ENCODE measurements at places on chromosomes 1 and 21.

GRCh38 chr21:15928686-15929425, 199.1 kb downstream of the USP25 start:
- DNase-seq: no peak

DNA sequence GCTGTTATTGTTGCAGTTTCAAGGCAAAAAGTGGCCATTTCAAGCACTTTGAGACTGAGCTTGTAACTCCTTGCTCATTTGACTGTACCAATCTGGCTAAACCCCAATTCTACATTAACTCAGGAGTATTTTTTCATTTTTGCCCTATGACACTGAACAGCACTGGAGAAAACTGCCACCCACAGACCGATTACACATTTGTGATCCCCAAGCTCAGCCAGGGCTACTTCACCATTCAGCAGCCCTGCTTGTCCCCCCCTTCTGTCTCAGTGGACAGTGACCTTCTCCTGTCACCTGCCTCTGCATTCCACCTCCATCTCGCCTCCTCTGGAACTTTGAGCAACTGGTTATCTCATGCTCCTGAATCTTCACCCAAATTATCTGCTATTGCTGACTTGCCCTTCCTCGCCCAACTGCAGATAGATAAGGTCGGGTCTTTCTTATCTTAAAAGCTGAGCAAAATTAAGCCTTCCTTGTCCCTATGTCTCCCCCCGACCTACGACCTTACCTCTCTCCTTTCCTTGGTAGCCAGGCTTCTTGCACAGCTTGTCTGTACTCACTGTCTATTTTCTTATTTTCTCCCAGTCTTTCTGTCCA, 25.3 kb downstream of the SPATA46 start:
- no peak for DNase-seq

DNA sequence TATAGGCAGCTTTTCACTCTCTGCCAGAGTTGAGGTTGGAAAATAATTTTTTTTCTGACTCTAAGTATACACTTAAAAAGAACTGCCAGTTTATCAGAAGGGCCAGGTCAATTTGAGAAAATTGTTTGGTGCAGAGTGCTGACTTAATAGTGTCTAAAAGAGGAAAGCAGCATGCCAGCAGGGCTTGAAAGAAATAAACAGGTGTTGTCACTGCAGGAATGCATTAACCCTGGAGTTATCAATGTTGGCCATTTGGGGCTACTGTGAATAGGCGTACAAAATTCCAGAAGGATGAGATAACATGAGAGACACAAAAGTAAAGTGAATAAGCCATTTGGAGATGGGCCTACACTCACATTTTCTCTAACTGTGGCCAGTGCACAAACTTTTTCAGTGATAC, 220.6 kb upstream of the PLD5 start:
- no peak for DNase-seq

DNA sequence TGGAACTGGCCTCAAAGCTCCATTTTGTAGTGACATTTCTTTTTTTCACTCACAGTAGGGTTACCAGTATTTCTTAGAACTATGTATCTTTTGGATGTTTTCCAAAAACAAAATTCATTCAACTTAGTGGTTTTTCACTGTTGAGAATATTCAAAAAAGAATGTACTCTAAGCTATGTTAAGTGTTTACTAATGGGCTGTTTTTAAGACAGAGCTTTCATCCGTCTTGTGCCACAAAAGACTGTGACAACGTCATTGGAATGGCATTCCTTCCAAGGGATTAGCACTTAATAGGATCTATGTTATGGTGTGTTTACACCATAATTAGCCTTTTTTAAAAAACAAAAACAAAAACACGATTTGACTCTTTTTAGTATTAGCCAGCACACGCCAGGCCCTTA, 66.8 kb downstream of the TTC3 start:
- no peak for DNase-seq

GRCh38 chr1:84377480-84378095, 20.7 kb upstream of the DNASE2B start:
- DNase-seq: no peak

DNA sequence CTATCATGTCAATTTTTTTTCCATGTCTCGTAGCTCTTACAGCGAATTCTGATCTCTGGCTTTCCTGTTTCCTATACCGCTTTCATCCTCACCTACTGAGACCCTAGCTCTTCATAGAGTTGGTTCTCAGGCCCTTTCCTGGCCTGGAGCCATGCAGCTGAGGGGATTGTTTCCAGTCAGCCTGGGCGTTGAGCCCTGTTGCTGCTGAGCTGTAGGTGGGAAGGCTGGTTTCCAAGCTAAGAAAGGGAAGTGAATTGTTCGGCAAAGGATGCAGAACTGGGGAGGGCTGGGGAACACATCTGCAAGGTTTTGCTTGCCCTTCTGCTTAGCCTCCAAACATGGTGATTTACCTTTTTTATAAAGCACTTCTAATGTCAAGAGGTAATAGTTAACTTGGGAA, 41.5 kb downstream of the SPATA46 start:
- no peak for DNase-seq

- no peak for DNase-seq
Measured at GRCh38 chr1:167276969-167277368, 56.3 kb downstream of the POU2F1 start.

DNA sequence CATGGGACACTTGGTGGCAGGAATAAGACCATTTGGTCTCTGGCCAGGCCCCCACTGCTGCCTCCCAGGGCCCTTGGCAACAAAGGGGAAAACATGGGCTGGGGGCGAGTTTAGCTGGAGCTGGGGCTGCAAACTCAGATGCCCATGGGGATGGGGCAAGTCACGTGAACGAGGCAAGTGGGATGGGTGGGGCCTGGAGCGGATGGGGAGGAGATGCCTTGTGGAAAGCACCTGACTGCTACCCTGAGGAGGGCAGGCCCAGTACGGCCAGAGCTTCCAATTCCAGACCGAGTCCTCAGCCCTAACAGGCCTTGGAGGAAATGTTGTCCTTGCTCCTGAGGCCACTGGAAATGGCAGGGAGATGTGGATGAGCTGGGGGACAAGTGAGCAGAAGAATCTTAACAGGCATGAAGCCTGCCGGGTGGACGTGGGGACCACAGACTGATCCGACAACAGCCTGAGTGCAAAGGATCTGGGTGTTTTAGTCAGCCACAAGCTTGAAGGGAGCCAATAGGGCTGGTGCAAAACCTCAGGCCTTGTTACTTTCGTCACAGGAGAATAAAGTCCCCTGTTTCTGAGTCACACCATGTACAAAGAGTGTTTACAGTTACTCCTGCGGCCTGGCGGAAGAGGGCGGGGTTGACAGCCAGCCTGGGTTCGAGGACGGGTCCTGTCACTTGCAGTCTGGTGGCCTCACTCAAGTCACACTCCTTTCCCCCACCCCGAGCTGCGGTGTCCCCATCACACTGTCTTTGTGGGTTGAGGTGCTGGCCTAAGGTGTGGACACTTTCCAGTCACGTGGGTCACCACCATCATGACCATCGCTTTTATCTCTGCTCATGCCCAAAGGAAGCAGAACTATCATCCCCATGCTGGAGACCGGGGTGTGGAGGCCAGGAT, 19.1 kb downstream of the RUNX3 start:
- peak; percentile 77 for DNase-seq

DNA sequence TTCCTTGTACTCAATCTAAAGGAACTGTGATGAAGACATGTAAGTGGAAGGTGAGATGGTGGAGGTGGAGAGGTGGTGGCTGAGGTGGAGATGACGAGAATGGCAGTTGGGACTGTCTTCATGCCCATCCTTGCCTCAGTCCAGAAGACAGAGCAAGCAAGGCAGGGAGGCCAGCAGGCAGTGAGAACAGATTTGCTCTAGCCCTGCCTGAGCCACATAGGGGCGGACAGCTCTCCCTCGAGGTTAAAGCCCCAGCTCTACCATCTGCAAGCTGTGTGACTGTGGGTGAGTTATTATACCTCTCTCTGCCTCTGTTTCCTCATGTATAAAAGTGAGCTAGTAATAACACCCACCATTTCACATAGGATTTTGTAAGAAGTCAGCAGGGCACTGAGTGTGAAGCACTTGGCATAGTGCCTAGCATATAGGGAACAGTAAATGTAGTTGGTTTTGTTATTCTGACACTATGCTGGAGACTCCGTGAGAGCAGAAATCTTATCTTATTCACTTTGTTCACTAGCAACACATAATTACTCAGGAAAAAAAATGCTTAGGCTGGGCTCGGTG, 4.8 kb upstream of the FAM110D start:
- DNase-seq: no peak

DNA sequence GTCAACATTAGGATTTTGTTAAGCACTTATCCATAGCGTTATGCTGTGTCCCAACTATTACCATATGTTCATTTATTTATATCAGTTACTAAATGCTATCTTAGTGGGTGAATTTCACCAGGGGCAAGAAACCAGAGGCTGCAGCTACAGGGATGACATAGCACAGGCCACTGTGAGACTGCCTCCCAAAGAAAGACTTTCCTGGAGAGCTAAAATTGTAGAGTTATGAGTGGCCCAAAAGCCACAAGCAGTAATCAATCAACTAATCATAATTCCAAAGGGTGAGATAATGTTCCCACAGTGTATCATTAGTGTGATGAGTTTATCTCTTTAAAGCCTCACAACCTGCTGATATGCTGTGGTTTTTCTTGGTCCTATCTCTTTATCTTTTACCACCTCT, 3.8 kb upstream of the TGFB2 start:
- DNase-seq: no peak

DNA sequence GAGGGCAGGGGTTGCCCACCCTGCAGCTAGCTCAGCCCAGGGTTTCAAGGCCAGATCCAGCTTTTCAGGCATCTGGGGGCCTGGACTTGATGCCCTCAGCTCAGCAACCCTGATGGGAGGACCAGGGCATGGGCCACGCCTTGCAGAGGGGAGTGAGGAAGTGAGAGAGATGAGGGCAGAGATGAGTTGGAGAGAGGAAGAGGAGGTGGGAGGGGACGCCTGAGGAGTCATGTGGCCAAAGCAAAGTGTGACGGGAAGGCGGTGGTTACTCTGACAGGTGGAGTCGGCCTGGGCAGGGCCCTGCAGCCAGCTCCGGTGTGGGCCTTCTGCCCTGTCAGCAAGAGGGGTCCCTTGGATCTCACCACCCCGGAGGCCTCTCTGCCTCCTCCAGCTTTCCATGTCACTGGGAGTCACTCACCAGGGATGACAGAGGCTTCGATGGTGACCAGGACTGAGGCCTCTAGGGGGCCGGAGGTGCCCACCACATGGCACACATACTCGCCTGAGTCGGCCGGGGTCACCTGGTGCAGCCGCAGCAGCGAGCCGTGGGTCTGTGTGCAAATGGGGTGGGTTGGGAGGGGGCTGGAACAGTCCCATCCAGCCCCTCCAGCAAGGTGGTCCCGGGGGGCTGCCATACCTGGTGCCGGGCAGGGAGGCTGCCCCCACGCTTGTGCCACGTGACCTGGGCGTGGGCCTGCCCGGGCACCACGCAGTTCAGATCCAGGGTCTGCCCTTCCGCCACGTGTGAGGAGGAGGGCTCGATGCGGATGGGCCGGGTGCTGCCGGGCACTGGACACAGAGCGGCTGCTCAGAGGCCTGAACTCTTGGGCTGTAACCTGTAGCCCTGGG, 40.4 kb downstream of the LDLRAD2 start:
- DNase-seq: no peak

- no peak for DNase-seq
Measured at GRCh38 chr1:41455479-41456332, 28.8 kb downstream of the EDN2 start.

DNA sequence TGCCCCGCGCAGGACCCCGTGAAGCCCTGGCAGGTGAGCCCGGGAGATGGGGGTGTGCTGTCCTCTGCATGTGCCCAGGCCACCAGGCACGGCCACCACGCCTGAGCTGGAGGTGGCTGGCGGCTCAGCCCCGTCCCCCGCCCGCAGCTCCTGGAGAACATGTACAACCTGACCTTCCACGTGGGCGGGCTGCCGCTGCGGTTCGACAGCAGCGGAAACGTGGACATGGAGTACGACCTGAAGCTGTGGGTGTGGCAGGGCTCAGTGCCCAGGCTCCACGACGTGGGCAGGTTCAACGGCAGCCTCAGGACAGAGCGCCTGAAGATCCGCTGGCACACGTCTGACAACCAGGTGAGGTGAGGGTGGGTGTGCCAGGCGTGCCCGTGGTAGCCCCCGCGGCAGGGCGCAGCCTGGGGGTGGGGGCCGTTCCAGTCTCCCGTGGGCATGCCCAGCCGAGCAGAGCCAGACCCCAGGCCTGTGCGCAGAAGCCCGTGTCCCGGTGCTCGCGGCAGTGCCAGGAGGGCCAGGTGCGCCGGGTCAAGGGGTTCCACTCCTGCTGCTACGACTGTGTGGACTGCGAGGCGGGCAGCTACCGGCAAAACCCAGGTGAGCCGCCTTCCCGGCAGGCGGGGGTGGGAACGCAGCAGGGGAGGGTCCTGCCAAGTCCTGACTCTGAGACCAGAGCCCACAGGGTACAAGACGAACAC, 1.8 kb downstream of the TAS1R3 start:
- DNase-seq: no peak

DNA sequence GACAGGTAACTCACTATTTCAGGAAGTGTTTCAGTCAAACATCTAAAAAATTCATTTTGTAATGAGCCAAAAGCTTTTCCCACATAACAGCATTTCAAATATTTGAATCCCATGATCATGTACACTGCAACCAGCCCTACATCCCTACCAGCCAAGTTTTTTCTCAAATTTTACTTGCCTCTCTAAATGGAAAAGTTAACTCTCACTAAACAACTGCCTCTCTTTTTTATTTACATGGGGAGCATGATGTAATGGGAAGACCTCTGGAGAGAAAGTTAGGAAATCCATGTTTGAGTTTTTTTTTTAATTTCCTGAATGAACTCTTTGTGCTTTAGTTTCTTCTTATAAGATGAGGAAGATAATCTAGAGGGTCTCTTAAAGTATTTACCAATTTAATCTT, 70.5 kb downstream of the TTLL7 start:
- DNase-seq: no peak

DNA sequence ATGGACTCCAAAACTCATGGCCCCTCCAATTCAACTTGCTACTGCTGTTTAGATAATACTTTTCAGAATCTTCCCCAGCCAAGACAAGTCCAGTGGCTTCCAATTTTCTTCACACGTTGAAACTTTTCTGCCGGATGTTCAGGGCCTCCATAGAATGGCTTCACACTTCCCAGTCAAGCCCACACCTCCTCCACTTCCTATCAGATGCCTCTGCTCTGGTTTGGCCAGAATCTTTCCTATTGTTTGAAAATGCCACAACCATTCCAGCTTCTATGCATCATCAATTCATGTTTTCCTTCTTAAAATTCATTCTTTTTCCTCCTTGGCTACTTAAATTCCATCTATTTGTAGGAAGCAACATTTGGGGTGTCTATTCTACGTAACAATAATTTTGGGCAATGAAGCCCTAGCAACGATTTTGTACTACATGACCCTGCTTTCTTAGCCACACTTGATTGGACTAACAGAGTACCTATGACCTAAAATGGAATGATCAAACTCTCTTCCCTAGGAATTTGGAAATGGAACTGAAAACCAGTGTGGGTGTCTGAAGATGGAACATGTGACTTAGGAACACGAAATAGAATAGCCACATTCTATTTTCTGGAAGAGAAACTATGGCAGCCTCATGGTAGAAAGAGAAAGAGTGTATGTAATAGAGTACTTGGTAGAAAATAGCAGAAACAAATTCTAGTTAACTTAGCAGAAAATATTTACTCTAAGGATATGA, 74.1 kb upstream of the CNIH3 start:
- DNase-seq: no peak

GRCh38 chr1:157415661-157416060, 136.7 kb downstream of the FCRL5 start:
- DNase-seq: no peak

All from stimulated activated CD8-positive, alpha-beta memory T cell treated with anti-CD3 and anti-CD28 coated beads, Interleukin-4, amount 100 ng/mL, for 4 hours (primary cell).